ENCODE measurements at places on chromosomes 6 and 20.

DNA sequence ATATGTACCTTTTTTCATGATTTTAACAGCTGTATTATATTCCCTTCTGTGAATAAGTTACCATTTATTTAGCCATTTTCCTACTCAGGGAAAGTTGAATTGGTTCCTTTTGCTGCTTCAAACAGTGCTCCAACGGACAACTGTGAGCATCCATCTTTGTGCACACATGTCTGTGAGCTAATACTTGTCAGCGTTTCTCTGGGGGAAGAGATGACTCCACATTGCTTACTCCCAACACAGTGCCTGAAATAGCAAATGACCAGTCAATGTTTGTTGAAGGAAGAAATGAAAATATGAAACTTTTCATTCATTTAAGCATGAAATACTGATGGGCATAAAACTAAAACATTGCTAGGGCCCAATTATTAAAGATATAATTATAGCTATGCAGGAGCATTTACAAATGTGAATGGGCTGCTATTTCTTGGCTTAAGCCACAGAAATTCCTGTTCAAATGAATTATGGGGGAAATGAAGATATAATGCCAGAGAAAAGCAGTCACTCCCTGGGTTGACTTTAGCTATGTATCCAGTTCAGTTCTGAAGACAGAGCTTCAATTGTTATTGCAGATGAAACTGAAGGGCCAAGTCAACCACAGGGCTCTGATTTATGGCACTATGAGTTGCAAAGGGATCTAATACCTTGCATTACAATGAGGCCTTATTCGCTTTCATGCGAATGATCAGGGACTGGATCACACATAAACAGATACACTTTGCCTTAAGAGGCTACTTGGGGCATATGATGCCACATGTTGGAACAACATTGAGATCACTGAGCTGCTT is 47.4 kb upstream of the FOXC1 start:
- no peak for DNase-seq

GRCh38 chr20:51286758-51287157 is 255.8 kb downstream of the NFATC2 start:
- DNase-seq, result no peak

DNA sequence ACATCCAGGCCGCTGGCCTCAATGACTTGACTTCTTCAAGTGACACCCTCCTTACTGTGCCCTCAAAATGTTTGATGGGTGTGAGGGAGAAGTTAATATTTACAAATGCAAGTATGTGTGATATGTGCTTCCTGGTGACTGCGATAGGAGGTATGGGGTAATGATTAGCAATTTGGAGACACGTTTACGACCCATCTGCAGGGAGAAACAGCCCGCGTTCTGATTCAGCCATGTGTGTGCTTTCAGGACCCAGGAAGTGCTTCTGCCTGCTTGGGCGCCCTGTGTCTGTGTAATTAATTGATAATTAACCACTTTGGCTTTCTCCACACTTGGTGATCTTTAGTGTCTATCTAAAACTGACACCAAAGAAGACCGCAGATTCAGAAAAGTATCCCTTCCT is 25.0 kb downstream of the SIRPA start:
- no peak for DNase-seq

DNA sequence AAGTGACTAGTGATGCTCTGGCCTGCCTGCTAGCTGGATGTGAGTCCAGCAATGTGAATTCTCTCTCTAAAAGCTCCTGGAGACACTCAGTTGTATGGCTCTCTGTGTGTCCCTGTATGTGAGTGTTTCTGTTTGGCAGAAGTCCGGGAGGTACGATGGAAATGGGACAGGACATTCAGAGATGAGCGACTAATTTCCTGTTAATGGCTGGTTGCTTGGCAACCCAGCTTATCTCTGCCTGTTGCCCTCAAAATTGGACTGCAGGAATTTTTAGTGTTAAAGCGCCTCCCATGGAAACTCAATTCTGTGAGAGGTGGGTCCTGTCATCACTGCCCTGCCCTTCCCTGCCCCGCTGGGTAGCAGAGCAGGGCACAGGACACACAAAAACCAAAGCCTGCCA is 136.8 kb upstream of the LRFN2 start:
- DNase-seq, result no peak

GRCh38 chr20:36320261-36320897 is 14.2 kb downstream of the DLGAP4 start:
- no peak for DNase-seq

DNA sequence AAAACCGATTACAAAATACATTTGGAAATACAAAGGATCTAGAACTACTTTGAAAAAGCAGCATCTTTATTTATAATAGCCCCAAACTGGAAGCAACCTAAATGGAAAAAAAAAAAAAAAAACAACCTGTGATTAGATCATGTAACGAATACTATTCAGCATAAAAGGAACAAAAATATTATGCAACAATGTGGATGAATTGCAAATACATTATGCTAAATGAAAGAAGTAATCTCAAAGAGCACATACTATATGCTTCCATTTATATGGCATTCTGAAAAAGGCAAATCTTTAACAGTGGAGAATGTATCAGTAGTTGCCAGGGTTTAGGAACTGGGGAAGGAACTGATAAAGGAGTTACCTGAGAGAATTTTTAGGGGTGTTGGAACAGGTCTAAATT is 28.9 kb downstream of the IRAK1BP1 start:
- DNase-seq, result no peak

DNA sequence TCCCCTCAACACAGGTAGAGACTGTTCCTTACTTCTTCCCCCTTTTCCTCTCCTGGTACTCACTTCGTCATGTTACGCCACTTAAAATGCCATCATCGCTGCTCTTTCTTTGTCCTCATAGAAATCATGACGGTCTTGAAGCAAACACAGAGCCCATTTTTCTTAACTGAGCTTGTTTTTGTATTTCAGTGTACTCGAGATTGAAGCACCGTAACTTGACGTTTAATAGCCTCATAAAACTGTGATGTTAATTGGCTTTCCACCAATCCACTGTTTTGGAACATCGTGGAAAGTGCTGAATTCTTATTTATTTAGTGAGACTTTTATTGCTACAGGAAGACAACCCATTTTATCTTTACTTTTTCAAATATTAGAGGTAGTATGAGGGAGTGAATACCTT is 38.7 kb downstream of the DUSP22 start:
- DNase-seq, result no peak

- no peak for DNase-seq
These were observed 369.1 kb upstream of the MARCKS start for GRCh38 chr6:113488061-113488460.

GRCh38 chr6:6694825-6695624 is 106.5 kb downstream of the LY86 start:
- DNase-seq, result no peak

DNA sequence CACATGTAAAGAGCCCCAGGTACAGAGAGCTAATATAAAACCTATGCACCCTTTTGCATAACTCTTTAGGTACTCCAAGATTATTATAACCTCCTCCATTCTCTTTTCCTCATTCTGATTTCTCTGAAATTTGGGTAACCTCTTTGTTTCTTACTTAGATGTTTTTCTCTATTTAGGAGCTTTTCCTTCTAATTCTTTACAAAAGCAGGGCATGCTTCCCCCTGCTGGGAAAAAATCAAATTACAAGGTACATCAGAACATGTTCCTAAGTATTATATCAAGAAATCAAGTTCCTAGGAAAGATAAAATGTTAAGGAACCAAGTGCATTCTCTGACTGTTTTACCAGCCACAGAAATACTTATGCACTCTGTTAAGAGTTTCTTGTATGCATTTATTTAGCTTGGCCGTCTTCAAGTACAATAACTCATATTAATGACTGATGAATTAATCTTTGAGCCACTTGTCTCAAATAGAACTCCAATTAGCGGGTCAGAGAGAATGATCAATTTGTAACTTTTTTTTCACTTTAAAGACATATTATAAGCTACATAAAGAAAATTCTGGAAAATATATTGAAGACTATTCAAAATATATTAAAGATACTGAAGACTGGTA is 2.1 kb downstream of the KHDRBS2 start:
- DNase-seq, result no peak

GRCh38 chr6:28586962-28587745 is 61.5 kb downstream of the GPX5 start:
- peak; percentile 38 for DNase-seq

- DNase-seq, result no peak
These were observed 41.0 kb upstream of the COL21A1 start for GRCh38 chr6:56288347-56288746.

DNA sequence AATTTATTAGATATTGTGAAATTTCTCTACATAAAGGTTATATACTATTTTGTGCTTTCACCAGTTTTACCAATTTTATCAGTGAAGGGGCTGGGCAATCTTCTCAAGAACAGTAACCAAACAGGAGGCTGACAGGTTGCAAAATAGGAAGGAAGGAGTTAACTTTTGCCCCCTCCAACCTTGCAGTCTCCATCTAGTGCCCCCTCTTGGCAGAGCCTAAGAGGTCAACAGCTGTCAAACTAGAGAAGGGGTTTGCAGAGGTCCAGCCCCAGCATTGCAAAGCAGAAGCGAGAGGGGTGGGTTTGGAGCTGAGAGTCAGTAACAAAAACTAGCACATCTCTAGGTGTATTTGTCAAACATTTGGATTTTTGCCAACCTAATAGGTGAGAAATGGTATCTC is 391.0 kb downstream of the CDC5L start:
- DNase-seq, result no peak

DNA sequence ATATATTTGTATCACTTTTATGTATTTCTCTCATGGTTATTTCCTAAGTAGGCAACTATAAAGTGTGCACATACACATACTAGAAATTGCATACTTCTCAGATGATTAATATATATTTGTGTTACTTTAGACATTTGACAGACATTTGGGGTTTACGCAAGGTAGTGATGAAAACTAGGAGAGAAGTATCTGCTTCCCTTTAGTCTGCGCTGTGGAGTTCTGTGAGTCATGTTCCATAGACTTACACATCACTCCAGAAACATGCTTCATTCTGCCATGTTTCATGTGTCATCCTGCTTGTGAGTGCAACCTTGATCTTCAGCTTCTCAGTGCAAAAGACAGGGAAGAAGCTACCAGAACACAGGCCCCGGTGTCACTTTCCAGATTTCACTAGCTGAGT is 200.7 kb upstream of the BMP2 start:
- no peak for DNase-seq

GRCh38 chr6:5455142-5455541 is 193.8 kb downstream of the FARS2 start:
- DNase-seq, result no peak

DNA sequence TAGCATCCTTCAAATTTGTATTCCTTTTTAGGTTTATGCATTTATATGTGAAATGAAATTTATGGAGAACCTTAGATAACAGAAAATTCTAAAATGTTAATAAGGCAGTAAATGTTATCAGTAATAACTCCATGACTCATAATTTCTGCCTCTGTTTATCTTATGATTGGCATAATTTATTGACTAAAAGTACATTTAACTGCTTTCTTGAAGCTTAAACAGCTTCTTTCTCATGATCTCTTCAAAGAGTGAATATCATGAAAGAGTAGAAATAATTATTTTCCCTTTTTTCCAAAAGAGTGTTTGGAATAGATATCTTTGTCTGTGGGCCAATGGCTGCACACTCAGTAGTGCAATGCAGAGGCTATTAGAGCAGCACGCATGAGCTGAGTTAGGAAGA is 91.3 kb downstream of the SHLD1 start:
- DNase-seq, result no peak

DNA sequence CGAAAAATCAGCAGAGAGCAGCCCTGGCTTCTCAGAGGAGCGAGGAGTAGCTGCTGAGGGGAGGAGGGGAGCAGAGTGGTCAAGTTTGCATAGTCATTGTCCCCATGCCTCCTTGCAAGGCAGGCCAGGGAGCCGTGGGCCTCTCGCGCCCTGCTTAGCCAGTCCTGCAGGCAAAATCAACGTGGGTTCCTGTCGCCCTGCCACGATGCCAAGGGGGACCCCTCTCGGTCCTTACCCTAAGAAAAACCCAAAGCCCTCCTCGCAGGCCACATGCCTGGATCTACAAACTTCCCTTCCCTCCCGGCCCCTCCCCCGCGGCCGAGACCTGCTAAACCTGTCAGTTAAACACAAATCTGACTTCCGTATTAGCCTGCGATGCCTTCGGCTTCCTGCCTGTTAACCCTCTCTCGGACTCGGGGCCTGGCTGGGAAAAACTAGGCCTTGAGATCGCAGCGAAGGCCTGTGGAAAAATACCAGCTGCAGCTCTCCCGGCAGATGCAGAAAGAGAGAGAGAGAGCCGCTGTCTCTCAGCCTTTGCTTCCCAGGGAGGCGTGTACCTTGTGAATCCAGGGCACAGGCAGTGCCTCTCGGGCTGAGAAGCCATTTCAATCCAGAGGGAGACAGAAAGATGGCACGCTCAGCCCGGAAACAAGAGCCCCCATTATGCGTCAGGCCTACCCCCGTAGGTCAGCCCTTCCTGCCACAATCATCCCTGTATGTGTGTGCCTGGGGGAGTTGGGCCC is 968 bp upstream of the ZMYND8 start:
- peak; percentile 44 for DNase-seq

GRCh38 chr6:103729658-103730057 is 1130.1 kb downstream of the HACE1 start:
- DNase-seq, result no peak

GRCh38 chr6:6515691-6516607 is 72.6 kb upstream of the LY86 start:
- no peak for DNase-seq

DNA sequence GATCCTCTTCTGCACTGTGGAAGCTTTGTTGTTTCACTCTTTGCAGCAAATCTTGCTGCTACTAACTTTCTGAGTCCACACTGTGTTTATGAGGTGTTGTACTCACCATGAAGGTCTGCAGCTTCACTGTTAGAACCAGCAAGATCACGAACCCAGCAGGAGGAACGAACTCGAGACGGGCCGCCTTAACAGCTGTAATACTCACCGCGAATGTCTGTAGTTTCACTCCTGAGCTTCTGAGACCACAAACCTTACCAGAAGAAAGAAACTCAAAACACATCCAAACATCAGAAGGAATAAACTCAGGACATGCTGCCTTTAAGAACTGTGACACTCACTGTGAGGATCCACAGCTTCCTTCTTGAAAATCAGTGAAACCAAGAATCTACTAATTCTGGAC is 48.1 kb upstream of the MBOAT1 start:
- no peak for DNase-seq

- DNase-seq, result no peak
These were observed 396.3 kb upstream of the EYS start for GRCh38 chr6:66103354-66103753.

DNA sequence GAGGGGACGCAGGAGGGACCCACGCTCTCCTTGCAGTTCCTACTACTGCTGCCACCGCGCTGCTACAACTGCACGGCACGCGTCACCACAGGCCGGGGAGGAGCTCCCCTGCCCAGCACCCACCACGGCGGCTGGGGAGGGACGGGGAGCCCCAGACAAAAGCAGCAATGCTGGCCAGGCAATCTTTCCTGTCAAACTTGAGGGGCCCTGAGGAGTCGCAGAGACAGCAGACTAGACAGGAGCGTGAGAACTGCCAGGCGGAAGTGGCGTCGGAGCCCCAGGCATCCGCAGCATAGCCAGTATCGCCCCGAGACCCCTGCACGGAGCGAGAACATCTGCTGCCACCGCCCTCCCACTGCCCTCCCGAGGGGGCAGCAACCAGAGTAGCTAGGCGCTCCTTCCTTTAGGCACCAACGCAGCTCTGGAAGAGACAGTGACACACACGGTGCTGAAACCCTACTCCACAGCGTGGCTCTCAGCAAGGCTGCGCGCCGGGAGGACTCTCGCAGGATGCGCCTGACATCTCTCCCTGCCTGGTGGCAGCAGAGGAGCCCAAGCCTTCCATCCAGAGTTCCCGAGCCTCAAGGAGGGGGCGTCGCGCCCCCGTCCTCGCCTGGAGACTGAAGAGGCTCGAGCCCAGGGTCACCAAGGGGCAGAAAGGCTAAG is 2.2 kb downstream of the TAF4 start:
- DNase-seq, result no peak

Data from activated T-helper 1 cell treated with anti-CD3 and anti-CD28 coated beads, Interleukin-2, amount 50 U/mL, for 16 hours (primary cell).